ENCODE measurements at places on chromosomes 1 and 21.

- no peak for DNase-seq
These were observed 585.1 kb downstream of the PTPRC start for GRCh38 chr1:199223936-199224335.

DNA sequence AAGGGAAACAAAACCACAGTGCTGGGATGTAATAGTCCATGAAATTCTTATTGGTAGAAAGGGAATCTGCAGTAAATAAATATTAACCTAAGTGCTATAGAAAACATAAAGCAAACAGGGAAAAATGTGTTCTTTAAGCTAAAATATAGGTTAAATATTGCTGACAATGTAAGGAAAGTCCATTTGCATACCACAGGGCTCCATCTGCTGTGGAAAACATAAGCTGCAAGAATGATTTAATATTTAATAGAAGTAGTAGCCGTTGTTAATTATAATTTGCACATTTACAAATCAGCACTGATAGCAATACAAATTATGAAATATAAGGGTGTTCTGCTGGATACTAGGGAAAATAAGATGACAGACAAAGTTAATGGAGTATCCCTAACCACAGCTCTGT is 444.9 kb upstream of the PKN2 start:
- no peak for DNase-seq

DNA sequence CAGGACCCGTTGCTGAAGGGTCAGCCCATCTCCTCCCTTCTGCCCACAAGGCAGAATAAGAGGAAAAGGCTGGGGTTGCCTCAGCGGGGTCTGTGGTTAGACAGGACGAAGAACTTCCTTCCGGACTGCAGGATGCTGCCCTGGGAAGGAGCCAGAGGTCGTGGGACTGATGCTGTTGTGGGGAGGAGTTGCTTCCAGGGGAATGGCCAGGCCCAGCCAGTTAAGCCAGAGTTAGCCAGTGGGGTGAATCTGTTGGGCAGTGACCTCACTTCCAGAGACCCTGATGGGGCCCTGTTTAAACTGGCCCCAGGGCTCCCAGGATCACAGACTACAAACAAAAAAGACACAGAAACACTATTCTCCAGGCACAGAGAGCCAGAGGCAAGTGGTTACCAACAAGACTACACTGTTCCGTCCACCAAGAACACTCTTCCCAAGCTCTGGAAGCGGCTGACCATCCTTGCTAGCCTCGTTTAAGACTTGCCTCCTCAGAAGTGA is 13.0 kb downstream of the FAM229A start:
- no peak for DNase-seq

- DNase-seq: no peak
These were observed 202.7 kb upstream of the SNX7 start for GRCh38 chr1:98458511-98459485.

GRCh38 chr1:43957407-43958040 is 10.8 kb downstream of the IPO13 start:
- no peak for DNase-seq

DNA sequence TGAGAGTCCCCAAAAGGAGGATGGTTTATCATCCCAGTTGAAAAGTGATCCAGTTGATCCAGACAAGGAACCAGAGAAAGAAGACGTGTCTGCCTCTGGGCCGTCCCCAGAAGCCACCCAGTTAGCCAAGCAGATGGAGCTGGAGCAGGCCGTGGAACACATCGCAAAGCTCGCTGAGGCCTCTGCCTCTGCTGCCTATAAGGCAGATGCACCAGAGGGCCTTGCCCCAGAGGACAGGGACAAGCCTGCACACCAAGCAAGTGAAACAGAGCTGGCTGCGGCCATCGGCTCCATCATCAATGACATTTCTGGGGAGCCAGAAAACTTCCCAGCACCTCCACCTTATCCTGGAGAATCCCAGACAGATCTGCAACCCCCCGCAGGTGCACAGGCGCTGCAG is 43.3 kb downstream of the ZBTB17 start:
- DNase-seq: no peak

- DNase-seq: no peak
These were observed 99.1 kb downstream of the MT1HL1 start for GRCh38 chr1:236904892-236905741.

DNA sequence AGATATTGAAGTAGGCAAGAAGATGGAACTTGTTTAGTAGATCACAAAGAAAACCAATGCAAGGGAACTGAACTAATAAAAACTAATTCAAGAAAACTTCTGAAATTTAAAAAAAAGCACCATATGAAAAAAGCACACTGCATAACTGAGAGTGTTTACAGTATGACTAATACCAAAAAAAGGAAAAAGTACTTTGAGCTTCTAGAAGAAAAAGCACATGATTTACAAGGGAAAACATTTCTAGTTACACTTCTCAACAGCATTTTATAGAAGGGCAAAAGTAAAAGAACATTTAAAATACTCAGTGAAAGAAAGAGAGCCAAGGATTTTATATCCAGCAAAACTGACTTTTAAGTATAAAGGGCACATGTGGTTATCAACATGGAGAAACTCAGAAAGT is 233.6 kb downstream of the RPS6KC1 start:
- DNase-seq: no peak

- no peak for DNase-seq
These were observed 20.2 kb upstream of the GPR157 start for GRCh38 chr1:9149151-9149550.

- no peak for DNase-seq
These were observed 118.8 kb upstream of the PBX1 start for GRCh38 chr1:164440232-164440631.

GRCh38 chr1:24505816-24506215 is 3.2 kb downstream of the RCAN3 start:
- no peak for DNase-seq

- no peak for DNase-seq
These were observed 54.7 kb downstream of the PACC1 start for GRCh38 chr1:212359794-212360479.

- no peak for DNase-seq
These were observed 29.2 kb upstream of the PKP1 start for GRCh38 chr1:201253906-201254624.

DNA sequence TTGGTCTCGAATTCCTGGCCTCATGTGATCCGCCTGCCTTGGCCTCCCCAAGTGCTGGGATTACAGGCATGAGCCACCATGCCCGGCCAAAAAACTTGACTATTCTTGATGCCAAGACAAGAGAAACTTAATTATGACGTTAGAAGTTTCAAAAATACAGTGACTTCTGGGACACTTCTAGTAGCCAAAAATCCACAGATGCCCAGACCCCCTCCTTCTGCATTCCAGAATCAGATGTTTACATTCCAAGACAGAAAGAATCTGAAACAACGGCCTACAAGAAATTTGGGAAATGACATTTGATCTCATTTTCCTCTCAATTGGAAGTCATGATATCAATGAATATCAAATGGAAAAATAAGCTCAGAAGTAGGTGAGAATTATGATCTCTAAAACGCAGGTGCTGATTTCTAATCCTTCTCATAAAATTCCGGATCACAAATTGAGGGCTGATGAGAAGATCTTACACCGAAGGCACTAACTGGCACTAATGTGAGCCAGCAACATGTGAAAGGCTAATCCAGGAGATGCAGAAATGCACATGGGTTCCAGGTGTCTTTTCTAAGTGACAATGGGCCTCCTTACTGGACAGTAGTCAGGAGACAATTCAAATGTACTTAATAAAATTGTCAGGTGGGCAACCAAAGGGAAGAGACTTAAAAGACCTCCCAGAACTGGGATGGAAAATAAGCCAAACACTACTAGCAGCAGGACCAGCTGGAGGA is 5.5 kb downstream of the RAB29 start:
- DNase-seq: no peak

DNA sequence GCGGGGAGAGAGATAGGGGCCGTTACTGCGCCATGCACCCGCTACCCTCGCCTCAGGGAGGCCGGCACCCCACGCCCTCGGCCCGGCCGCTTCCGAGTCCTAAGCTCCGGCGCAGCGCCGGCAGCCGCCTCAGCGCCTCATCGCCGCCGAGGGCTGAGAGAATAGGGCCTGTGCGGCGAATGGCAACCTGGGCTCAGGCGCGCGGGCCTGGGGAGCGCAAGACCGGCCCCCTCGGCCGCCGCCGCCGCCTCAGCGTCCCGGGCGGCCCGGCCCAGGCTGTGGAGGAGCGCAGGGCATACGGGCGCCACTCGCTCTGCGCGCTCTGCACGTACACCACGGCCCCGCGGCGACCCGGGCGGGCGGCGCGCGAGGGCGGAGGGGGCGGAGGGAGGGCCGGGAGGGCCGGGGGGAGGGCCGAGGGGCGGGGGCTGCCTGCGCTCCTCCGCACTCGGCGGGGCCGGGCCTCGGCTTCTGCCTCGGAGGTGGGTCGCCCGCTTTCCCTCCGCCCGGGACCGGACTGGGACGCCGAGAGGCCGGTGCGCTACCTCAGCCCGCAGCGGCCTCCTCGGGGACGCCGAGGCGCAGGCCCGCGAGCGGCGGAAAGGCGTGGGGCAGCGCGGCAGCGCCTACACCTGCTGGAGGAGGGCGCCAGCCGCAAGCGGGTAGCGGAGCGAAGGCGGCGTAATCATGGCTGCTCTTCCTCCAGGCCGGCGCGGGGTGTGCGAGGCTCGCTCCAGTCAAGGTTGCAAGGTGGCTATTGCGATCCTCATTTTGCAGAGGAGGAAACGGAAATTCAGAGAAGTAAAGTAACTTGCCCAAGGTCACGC is at the start of gene EGLN1:
Gene EGLN1 (minus strand): TSS at position 317 of the 827 bp plus-strand sequence. CDS start 399 bp downstream, outside the sequence.
- peak; percentile 52 for DNase-seq

DNA sequence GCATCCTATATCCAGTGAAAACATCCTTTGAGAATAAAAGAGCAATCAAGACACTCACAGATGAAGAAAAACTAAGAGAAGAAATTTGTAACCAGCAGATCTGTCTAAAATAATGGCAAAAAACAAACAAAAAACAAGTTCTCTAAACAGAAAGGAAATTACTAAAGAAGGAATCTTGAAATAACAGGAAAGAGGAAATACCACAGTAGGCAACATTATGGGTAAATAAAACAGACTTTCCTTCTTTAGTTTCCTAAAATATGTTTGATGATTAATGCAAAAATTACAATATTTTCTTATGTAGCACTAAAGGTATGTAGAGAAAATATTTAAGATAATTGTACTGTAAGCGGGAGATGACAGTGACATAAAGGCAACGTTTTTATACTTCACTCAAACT is 23.5 kb downstream of the SLC19A1 start:
- DNase-seq: no peak

GRCh38 chr1:181169281-181169865 is 80.9 kb downstream of the IER5 start:
- no peak for DNase-seq

GRCh38 chr1:3943806-3944577 is 43.9 kb upstream of the C1orf174 start:
- no peak for DNase-seq

GRCh38 chr1:172398970-172399755 is 21.3 kb upstream of the C1orf105 start:
- DNase-seq: no peak

DNA sequence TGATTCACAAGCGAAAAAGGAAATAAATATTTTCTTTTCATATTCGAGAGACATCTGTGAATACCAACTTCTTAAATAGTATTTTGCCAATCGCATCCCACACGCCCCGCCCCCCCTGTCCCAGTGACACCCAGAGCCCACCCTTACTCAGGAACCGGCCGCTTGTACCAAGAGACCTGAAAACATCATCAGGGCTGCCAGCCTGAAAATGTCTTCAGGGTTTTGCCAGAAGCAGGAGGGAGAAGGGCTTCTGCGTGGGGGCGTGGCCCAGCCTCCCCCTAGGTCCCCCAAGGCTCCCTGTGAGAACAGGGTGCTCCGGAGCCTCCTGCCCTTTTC is 126.4 kb downstream of the PRDM16 start:
- no peak for DNase-seq

GRCh38 chr21:43892984-43893535 is 28.0 kb downstream of the AGPAT3 start:
- DNase-seq: no peak

DNA sequence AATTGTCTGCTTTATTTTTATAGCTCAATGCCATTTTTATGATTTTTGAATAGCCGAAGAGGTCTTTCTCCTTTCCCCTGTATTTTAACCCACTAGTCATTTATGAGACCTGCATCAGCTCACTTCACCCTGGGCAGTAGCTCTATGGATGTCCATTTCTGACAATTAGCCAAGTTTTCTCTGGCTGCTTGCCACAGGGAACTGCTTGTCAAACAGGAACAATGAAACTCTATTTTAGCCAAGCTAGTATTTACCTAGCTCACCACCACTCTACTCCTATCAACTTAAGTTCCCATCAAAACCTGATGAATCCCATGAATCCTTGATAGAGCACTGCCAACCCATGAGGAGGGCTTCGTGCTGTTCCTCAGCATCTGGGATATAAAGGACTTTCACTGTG is 406.7 kb downstream of the RWDD3 start:
- DNase-seq: no peak

DNA sequence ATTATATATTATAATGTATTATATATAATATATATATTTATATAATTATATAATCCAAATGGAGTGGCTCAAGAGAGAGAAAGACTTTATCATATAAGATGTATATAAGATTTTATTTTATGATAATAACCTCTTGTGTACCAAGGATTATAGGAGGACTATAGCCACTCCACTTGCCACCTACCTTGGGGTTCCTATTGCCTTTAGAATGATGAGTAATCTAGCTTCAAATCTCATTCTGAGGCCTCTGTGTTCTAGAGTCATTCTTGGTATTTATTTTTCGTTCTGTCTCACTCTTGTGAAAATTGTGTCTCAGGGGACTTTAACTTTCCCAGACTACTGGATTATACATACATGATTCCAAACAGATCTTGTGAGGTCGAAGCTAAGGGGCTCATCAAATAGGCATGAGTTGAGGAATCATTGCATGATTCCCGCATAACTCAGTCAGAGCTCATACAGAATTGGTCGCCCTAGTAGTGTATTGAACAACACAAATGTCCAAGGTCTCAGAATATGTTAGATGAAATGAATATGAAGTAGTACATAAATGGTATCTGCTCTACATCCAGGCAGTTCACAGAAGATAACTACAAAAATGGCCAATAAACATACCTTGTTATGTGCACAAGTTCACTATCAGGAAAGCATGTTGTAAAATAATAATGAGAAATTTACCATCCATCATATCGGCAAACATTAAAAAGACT is 159.5 kb upstream of the RNPC3 start:
- no peak for DNase-seq

GRCh38 chr1:197981561-197981960 is 64.4 kb downstream of the LHX9 start:
- no peak for DNase-seq

- no peak for DNase-seq
These were observed 4.5 kb downstream of the IVNS1ABP start for GRCh38 chr1:185312361-185313138.

GRCh38 chr1:207838156-207839082 is 72.5 kb downstream of the CD34 start:
- DNase-seq: no peak

DNA sequence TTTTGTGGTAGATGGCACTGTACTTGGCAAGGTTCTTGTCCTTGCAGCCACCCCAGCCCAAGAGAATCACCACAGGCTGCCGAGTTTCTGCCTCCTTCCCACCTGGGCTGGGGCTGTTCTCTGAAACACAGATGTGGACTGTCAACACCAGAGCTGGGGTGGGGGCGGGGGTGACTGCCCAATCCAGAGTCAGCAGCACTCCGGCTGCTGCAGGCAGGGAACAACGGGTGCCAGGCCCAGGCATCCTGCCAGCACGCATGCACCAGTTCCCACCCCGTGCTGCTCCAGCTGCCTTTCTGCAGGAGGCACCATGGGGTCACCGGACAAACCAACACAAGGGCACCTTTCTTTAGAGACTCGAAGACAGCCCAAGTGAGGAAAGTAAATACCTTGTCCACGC is 14.1 kb downstream of the TMEM53 start:
- no peak for DNase-seq

All from stimulated activated CD4-positive, alpha-beta T cell treated with anti-CD3 and anti-CD28 coated beads, TNF-alpha, amount 100 ng/mL, for 1 hour (primary cell).